ENCODE measurements at places on chromosomes 3 and 15.

- DNase-seq: no peak
Observed at GRCh38 chr15:72456684-72457083, 17.4 kb upstream of the ARIH1 start.

DNA sequence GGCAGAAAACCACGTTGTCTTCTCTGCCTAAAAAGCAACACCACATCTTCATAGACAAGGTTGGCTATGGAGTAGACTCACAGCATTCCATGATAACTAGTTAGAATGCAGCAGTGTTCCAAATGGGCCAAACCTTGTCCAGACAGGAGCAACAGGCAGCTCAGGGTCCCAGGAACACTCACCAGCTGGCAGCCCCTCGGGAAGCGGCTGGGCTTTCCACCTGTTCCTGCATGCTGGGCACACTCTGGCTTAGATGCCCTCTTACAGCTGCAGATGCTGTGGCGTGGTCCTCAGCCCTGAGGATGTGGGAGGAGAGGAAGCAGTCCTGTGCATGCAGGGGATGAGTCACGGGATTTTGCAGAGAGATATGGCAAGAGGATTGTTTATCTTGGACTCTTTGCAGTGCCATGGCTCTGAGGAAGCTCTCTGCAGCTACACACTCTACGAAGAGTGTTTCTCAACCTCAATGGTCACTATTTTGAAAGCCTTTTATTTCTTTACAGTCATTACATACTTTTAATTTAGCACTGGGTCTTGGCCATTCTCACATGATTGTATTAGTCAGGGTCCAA, 11.3 kb downstream of the NRROS start:
- no peak for DNase-seq

DNA sequence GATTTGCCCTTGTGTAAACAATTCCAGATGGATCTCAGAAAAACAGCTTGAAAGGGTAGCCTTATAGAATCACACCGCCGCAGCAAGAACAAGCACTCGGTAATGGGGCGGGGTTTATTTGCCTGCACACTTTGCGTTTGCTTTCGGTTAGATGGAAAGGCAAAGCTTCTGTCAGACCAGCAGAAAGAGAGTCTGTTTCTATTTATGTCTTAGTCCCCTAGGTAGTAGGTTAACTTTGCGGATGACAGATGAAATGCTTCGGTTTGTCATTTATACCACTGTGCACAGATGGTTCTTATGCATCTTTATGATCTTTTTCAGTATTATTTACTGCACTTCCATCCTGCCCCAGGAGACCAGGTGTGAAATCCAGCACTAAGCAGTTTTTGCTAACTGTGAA, 62.2 kb downstream of the PYDC2 start:
- no peak for DNase-seq

DNA sequence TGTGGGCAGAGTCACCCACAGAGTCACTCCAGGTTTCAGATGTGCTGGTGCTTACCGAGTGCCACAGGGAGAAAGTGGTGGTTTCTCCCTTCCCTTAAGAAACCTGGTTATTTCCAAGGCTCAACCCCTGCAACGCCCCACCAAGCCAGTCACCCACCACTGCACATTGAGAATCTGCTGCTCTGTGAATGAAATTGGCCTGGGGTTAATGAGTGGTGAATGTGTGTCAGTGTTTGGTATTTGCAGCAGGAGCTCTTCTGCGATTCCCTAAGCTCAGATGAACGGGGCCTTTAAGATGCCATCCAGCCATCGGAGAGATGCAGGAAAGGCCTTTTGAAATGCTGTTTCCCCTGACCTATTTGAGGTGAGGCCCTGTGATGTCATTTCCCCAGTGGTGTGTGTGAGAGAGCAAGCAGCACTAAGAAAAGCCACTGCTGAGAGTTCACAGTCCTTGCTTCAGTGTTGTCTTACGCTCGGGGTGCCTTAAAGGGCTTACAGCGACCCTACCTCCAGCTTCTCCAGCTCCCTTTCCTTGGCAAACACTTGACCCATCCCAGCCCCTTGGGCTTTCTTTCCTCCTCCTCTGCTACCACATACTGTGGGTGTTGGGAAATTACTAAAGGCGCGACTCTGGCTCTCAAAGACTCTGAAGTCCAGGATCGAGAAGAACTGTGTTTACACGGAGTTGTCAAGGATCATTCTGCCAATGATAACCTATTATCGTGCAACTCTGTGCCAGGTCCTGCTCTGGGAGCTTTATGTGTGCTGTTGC, 68.9 kb downstream of the SMAD3 start:
- DNase-seq: no peak

GRCh38 chr3:99562990-99563607, 75.3 kb upstream of the COL8A1 start:
- DNase-seq: no peak

DNA sequence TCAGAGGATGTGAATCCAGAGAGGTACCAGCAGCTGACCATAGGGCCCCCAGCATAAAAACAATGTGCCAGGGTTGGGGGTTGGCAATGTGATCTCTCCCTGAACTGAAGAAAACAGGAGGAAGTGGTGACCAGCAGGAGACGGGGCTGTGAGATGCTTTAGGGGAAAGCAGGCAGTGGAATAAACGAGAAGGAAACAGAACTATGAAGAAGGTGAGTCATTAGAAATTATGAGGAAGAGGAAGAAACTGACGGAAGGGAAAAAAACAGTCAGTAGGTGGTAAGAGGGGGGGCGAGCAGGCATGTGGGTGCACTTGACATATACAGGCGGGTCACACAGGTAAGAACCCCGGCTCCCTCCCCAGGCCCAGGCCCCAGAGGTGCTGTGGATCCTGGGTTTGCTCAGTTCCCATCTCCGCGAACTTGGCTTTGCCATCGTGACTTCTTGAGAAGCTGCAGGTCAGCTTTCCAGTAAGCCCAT, 42.2 kb upstream of the B3GNT5 start:
- DNase-seq: no peak

Measured in muscle of arm (tissue), 14 donors.